ENCODE measurements at places on chromosomes 7 and 10. TPM values are rescaled to one million over a fixed set of nuclear protein-coding genes. Genes with fewer than 3 reads are reported as not detected.

The ACTL6B gene
- not detected for total RNA-seq

The ADRA2A gene
- total RNA-seq = 0.23 TPM

The OR13A1 gene
- total RNA-seq = not detected

The FKBP6 gene
- not detected for total RNA-seq

The FOXP2 gene
- total RNA-seq = not detected

The MKX gene
- total RNA-seq = not detected

The PYROXD2 gene
- total RNA-seq = 4.4 TPM

The ASNS gene
- 58.8 TPM for total RNA-seq

The KAZALD1 gene
- 2.9 TPM for total RNA-seq

The YWHAG gene
- total RNA-seq = 243 TPM

The ARHGEF5 gene
- 2.9 TPM for total RNA-seq

The TMEM254 gene
- total RNA-seq = 21.3 TPM

The SHOC2 gene
- 17.5 TPM for total RNA-seq

The RNF133 gene
- total RNA-seq = not detected

The KLF14 gene
- 0.02 TPM for total RNA-seq

The HOXA6 gene
- total RNA-seq = 1.3 TPM

The ITIH2 gene
- 0.26 TPM for total RNA-seq

The TMEM196 gene
- not detected for total RNA-seq

The ST8SIA6 gene
- 0.09 TPM for total RNA-seq

The FOXI2 gene
- not detected for total RNA-seq

The CFAP58 gene
- 0.27 TPM for total RNA-seq

The FAM221A gene
- 0.34 TPM for total RNA-seq

The HMX2 gene
- not detected for total RNA-seq

The FAM24B gene
- 12.1 TPM for total RNA-seq

Data from A549 treated with dexamethasone at 1 μM for 4 hours (cell line).